ENCODE measurements at places on chromosomes 12 and 14. TPM values are rescaled to one million over a fixed set of nuclear protein-coding genes. Genes with fewer than 3 reads are reported as not detected.

Gene EXD2
- total RNA-seq, result 20.0 TPM

Gene ACOT2
- total RNA-seq, result 25.1 TPM

Gene LIN7A
- total RNA-seq, result 0.13 TPM

Gene MAPKAPK5
- total RNA-seq, result 30.3 TPM

Gene MSI1
- 0.26 TPM for total RNA-seq

Gene ERP27
- total RNA-seq, result not detected

Gene PCED1B
- total RNA-seq, result 0.43 TPM

Gene MLH3
- 34.9 TPM for total RNA-seq

Gene PTGR2
- 10.8 TPM for total RNA-seq
